ENCODE measurements at places on chromosomes 6 and 20.

DNA sequence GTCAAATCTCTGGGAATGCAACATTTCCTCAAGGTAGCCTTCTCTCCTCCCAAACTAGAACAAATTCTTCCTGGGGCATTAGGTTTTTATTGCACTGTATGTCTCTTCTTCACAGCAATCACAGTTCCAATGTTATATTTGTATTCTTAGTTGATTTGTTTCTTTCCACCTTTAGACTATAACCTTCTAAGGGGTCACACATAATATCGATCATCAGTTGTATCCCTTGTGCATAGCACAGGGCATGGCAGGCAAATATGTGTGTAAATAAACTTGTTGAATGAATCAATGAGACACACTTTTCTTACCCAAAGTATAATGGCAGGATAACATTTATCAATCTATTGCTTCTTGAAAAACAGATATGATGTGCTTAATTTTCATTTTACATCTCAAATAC lies 81.0 kb downstream of the ATG5 start:
- no peak for DNase-seq

DNA sequence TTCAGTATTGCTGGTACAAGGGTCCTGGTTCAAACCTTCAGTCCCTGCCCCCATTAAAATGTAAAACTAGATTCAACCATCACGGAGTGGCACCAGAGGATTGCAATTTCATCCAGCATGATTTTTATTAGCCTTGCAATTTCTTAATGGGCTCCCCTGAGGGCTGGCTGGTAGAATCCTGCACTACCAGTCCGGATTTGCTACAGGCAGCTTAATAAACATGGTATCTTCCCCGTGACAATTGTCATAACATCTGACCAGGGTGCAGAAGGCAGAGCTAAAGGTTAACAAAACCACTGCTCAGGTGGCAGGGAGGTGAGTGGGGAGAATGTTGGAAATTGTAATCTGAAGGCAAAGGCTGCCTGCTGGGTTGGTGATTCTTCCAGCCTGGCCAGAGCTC lies 94.5 kb downstream of the PKHD1 start:
- no peak for DNase-seq

- no peak for DNase-seq
Measured at GRCh38 chr6:13992417-13993055, 67.8 kb downstream of the RNF182 start.

DNA sequence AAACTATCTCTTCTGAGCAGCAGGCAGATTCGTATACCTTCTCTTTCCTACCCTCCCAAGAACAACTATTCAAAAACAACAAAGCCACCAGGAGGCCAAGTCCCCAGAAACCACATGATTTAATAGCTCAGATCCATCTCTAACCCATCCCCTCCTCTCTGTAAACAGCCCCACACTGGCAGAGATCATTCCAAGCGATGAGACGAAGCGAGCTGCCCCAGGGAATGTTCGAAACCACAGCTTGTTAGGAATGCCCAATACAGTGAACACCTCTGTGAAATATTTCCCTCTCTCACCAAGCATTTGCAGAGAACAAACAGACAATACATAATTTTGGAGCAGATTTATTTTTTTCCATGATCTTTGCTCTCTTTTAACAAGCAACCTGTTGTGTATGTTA lies 231.8 kb downstream of the SOD2 start:
- no peak for DNase-seq

DNA sequence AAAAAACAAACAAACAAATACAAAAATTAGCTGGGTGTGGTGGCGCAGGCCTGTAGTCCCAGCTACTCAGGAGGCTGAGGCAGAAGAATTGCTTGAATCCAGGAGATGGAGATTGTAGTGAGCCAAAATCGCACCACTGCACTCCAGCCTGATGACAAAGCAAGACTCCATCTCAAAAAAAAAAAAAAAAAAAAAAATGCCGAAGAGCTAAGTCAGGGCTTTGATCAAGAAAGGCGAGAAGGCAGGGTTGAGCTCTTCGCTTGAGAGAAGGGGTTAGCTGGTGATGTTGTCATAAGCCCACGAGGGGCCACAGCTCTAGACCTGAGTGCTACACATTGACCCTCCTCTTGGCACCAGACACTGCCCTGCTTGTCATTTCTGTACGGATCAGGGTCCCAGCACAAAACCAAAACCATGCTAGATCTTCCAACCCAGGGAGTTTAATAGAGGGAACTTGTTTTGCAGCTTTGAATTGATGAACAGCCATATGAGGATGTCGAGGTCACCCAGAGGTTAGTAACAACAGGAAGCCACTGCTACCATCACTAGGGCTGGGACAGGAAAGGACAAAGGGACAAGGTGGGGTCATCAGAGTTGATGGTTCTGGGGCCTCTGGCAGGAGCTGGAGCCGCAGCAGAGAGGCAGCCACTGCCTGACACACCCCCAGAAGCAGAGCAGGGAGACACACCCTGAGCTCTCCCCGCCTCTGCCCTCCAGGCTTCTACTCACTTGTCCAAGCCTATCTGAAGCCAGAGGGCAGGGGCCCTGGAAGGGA lies 122.7 kb downstream of the SNX5 start:
- no peak for DNase-seq

DNA sequence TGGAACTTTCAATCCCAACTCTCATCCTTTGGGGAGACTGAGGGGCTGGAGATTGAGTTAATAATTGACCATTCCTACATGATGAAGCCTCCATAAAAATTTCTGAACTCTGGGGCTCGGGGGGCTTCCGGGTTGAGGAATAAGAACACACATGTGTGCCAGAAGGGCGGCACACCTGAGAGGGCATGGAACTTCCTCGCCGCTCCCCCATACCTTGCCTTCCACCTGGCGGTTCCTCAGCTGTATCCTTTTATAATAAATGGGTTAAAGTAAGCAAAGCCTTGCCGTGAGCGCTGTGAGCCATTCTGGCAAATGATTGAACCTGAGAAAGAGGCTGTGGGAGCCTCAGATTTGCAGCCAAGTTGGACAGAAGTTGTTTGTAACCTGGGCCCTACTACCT lies 164.8 kb downstream of the LY86 start:
- no peak for DNase-seq
